ENCODE measurements at places on chromosomes 6 and 20. TPM values are rescaled to one million over a fixed set of nuclear protein-coding genes. Genes with fewer than 3 reads are reported as not detected.

- DNase-seq = no peak
- H3K36me3 ChIP-seq = no peaks in the 10 kb centered on the region
- 0 out of 2 replicates have a peak, but pooled peaks cover 2% of the 10 kb centered on the region for H3K27me3 ChIP-seq
Observed at GRCh38 chr6:31438222-31438621, 34.8 kb downstream of the MICA start.

DNA sequence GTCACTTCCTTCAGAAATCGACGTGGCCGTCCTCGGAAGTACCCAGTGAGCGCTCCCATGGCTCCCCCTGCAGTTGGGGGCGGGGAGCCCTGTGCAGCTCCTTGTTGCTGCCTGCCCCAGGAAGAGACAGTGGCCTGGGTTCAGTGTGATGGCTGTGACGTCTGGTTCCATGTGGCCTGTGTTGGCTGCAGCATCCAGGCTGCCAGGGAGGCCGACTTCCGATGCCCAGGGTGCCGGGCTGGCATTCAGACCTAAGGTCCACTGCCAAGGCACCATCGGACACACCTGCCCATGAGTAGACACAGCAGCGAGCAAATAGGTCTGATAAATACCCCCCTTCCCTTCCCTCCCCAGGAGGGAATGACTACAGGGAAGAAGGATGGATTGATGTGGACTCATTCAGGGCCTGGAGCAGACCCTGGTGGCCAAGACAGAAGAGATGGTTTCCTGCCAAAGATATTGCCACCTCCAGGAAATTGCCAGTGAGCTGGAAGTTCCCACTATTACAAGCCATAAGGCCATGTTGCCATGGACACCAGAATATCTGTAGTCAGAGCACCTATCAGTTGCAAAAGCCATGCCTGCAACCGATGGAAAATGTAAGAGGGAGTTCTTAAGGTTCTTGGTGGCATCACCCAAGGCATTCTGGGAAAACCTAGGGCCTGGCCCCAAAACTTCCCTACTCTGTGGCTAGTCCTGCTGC lies 4.2 kb downstream of the TCF19 start:
- H3K4me1 ChIP-seq = peaks cover 44% of the 10 kb centered on the region
- no peak overlapping the region for H3K4me3 ChIP-seq
- H3K27ac ChIP-seq = no peak overlapping the region
- no peaks in the 10 kb centered on the region for H3K27me3 ChIP-seq
- H3K36me3 ChIP-seq = peaks cover 3% of the 10 kb centered on the region

DNA sequence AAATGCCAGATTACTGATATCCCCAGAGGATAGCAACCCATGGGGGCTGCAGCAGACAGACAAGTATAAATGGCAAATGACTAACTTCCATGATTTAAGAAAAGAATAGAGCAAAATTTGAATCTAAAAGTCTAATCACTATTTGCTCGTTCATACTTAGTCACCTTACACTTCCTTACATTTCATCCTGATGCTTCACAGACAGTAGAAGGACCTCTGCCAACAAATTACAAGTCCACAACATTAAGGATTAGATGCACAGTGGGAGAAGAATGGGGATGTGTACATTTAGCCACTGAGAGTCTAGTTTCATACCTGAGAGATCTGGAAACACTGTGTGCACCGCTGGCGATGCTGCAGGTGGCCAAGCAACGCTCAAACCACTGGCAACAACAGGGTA lies 72.4 kb downstream of the FYN start:
- no peak overlapping the region for H3K4me3 ChIP-seq
- H3K36me3 ChIP-seq = 0 out of 2 replicates have a peak, but pooled peaks cover 4% of the 10 kb centered on the region
- no peaks in the 10 kb centered on the region for H3K27me3 ChIP-seq
- no peak overlapping the region for H3K27ac ChIP-seq

DNA sequence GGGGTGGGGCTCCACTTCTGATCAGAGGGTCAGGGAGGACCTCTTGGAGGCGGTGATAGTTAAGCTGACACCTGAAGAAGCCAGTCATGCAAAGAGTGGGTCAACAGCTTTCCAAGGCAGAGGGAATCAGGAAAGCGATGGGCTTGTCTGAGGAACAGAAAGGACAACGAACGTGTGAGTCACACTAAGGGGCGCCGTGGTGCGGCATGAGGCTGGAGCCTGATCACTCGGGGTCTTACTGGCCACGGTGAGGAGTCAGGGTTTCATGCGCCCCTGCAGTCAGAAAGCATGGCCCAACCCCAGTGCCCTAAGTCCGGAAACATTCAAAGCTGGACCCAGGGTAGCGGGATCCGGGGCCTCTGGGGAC lies 50.6 kb upstream of the SLC32A1 start:
- H3K4me3 ChIP-seq = no peak overlapping the region
- no peak overlapping the region for H3K27ac ChIP-seq
- H3K4me1 ChIP-seq = no peaks in the 10 kb centered on the region
- no peaks in the 10 kb centered on the region for H3K27me3 ChIP-seq
- H3K36me3 ChIP-seq = no peaks in the 10 kb centered on the region
- no peak for DNase-seq

The SLC35A1 gene
- 13.1 TPM for total RNA-seq

DNA sequence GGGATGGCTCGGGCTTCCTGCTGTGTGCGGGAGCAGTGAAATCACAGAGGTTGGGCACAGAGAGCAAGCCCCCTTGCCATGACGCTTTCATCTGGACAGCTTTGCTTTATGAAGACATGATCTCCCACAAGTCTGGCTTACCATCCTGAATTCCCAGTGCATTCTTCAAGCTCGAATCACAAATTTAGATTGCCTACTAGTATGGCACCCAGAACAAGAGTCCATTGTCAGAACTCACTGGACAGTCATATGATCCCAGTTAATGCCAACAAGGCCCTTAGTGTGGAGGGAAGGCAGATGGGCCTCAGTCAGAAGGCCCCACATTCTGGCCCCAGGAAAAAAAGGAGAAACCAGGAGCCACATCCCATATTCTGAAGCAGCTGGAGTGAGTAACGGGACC lies 147.3 kb upstream of the FOXQ1 start:
- no peak overlapping the region for H3K4me3 ChIP-seq
- peaks cover 6% of the 10 kb centered on the region for H3K27me3 ChIP-seq
- no peak overlapping the region for H3K27ac ChIP-seq

GRCh38 chr6:51790946-51791345 lies 296.5 kb downstream of the PKHD1 start:
- no peak overlapping the region for H3K4me3 ChIP-seq
- H3K4me1 ChIP-seq = peaks cover 24% of the 10 kb centered on the region
- H3K27me3 ChIP-seq = no peaks in the 10 kb centered on the region
- H3K36me3 ChIP-seq = no peaks in the 10 kb centered on the region
- no peak for DNase-seq

Data from Karpas-422 (cell line).